CD4-positive, alpha-beta T cell treated with Interleukin-12 subunit alpha and Interleukin-12 subunit beta, for 1 hour (primary cell): ENCODE measurements at places on chromosomes 3 and 15.
A peak's percentile ranks its signal among the peaks of the same experiment; 100 is the strongest.

GRCh38 chr3:188034989-188035388 is 119.0 kb upstream of the LPP start:
- DNase-seq, result no peak

- no peak for DNase-seq
Measured at GRCh38 chr3:189531271-189531670, 99.9 kb upstream of the TP63 start.

DNA sequence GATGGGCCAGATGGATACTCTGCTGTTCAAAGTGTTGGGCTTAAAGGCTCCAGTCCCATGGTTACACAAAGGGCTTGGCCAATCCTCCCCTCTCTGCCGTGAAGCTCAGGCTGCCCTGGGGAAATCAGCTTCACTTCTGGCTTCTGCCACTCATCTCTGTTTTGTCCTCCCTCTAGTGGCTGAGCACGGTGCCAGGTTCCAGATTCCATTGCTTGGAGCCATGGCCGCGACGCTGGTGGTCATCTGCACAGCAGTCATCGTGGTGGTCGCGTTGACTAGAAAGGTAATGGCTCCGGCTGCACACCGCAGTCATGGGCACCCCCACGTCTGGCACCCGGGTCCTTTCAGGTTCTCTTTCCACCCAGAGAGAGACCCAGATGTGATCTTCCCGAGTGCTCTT is 5.6 kb downstream of the TIGIT start:
- DNase-seq, result peak; percentile 69

DNA sequence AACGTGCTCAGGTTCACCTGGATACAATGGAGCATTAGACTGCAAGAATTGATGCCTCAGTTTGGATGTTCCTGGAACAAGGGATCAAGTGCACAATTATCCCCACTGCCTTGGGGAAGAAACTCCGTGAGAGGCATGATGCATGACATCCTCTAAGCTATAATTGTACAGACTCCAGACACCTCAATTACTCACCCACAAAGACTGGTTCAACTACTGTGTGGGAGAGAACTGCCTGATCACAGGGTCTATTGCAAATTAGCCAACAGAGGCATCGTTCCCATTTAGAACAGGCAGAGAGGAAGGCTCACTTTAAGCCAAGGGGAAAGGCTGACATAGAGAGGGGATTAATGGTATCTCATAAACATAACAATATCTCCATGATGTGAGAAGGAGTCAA is 43.5 kb downstream of the ARRDC4 start:
- no peak for DNase-seq

DNA sequence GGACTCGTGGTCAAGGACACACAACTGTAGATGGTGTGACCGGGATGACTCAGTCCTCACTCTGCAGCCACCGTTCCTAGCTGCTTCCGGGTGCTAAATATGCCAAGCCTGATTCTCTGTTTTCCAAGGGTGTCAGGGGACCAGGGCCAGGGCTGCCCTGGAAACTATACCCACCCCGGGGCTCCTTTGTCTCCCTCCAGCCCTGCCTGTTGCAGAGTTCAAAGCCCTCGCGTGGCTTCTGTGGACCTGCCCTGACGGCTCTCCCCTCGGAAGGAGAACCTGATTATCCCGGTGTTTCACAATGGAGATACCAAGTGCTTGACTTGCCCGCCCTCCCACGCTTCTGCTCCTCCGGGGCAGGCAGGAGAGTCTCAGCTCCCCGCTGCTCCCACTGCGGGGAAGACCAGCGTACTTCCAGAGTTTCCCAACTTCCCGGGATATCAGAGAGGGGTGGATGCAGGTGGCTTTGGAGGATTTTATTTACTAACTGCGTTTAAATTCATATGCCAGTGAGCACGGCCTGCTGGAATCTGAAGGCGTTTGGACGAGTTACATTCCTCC is 125.0 kb downstream of the ASB7 start:
- no peak for DNase-seq

- no peak for DNase-seq
Measured at GRCh38 chr15:67746450-67746849, 78.9 kb upstream of the SKOR1 start.

DNA sequence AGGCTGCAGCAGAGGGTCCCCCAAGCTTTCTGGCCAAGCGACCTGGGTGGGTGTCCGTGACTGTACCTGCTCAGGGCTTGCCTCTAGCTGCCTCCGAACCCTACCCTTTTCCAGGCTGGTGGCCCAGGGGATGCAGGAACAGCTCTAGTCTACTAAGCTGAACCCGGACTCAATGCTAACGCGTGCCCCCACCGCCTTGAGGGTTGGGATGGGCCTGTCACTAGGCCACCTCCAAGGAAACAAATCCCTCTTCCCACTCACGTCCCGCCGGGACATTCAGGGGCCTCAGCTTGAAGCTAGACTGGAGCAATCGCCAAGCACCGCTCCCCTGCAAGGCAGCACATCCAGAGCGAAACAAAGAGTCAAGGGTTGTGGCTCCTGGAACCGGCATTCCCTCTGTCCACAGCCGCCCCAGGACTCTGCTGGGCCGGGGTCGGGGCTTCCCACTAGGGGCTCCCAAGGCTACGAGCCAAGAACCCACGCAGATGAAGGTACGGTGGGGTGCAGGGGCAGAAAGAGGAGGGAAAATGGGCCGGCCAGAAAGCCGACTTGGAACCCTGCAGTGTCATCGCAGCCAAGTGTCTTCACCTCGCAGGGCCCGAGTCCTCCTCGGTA is 2.9 kb downstream of the FBXL22 start:
- no peak for DNase-seq

GRCh38 chr3:8506571-8507061 is 5.0 kb downstream of the LMCD1 start:
- DNase-seq, result no peak
